GM04503 (cell line): ENCODE measurements at places on chromosomes 1 and 21.

- DNase-seq = no peak
These were observed 31.8 kb downstream of the GADD45A start for GRCh38 chr1:67716800-67717199.

DNA sequence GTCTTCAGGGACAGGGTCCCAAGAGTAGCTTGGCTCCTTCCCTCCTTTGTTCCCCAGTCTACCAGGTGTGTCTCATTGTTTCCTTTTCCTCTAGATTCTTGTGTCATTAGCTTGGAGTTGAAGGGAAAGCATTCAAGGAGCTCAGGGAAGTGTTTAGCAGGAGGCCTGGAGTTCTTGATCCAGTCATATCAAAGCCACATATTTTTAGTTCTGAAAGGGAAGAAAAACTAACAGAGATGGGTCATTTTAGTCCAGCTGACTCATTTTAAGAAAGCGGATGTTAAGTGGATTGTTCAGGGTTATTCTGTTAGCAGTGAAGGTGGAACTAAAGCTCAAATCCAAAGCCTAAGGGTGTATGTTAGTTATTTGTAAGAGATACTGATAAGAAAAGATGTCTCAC is 721 bp downstream of the C1orf54 start:
- DNase-seq = no peak

DNA sequence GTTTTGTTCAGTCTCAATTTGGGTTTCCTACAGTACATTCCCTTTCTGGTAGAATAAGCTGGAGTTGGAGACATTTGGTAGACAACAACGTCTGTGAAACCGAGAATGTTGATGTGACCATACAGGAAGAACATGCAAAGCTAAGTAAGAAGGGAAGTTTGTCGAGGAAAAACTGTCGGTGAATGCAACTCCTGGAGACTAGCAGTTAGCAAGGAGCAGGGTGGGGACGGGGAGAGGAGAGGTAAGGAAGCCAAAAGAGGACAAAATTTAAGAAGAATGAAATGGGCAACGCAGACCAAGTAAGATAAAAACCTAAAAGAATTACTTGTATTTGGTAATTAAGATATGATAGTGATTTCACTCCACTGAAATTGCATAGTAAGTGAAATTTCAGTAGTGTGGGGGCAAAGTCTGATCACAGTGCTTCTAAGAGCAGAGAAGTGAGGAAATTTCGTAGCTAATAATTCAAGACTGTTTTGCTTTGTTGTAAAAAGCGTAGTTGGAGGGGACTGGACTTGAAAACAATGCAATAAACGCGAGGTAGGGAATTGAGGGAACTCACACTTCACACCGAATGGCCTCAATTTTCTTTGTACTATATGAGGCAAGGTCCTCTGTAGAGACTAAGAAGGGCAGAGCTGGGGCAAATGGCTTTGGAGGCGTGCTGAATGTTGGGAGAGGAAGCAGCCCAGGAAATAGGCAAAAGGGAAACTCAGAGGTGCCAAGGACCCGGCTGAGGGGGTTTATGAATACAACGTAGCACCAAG is 787 bp upstream of the GIPC2 start:
- DNase-seq = no peak

GRCh38 chr1:246782120-246782900 is 58.1 kb downstream of the SCCPDH start:
- DNase-seq = peak; percentile 76

DNA sequence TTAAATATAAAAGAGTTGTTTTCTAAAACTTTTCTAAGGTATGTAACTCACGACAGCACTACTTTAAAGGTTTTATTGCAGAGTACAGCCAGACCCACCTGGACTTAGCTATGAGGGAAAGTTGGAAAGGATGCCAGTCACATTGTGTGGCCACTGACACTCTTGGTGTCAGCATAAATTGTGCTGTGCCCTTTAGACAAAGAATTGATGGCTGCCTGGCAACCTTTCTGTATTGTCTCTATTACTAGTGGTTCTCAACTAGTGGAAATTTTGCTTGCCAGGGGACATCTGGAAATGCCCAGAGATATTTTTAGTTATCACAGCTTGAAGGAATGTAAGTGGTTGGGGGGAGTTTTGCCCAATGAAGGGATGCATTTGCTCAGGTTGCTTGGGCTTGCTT is 117.5 kb upstream of the APP start:
- no peak for DNase-seq

- no peak for DNase-seq
These were observed 7.8 kb upstream of the CPLANE2 start for GRCh38 chr1:16244650-16245285.

- DNase-seq = no peak
These were observed 28.5 kb downstream of the ST6GALNAC3 start for GRCh38 chr1:76103034-76103433.

- DNase-seq = no peak
These were observed 4.0 kb upstream of the GBP2 start for GRCh38 chr1:89129911-89130310.

- DNase-seq = no peak
These were observed 101.4 kb upstream of the RGS1 start for GRCh38 chr1:192474080-192474683.

- no peak for DNase-seq
These were observed 171.5 kb downstream of the ADSS2 start for GRCh38 chr1:244280201-244280600.
